Fibroblast of the aortic adventitia (primary cell): ENCODE measurements at places on chromosomes 4 and X.

DNA sequence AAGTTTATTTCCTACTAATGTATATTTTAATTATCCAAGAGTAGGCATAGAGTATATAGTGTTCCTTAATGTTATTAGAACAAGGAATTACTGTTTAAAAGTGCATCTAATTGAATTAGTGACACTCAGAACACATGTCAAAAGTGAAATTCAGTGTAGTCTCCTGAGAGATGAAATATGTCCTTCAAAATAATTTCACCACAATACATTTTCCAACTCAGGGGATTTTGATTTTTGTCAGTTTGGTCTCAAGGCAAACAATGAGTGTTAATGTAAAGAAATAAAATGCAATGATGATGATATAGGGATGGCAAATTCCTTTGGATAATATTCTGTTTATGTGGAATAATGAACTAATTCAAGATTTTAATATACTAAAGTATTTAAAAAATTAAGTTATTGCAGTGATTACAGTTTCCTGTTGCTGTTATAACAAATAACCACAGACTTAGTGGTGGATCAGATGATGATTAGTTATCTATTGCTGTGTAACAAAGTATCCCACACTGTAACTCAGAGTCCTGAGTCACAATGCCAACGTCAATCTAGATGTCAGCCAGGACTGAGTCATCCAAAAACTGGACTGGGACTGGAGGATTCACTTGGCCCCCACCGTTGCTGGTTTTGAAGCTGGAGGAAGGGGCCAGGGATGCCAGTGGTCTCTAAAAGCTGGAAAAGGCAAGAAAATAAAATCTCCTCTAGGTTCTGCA lies 148.0 kb upstream of the SLC7A11 start:
- peak; percentile 18 for DNase-seq

- no peak for DNase-seq
Measured at GRCh38 chr4:48813964-48814363, 16.9 kb upstream of the OCIAD1 start.

DNA sequence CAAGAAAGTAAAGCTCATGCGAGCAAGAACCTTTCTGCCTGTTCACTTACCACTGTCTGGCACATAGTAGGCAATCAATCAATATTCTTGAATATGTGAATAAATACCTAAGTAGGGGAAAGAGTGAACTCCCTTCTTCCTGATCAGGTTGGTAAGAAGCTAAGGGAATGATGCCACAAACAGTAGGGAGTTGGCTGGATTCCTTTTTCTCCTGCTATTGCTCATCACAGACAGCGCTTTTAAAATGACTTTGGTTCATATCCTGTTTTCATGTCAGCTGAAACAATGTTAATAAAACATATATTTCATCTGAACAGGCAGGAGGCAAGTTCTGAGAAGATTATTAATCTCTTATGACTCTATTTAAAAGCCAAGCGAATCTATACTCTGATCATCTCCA lies 99.2 kb downstream of the NSUN7 start:
- peak; percentile 23 for DNase-seq

DNA sequence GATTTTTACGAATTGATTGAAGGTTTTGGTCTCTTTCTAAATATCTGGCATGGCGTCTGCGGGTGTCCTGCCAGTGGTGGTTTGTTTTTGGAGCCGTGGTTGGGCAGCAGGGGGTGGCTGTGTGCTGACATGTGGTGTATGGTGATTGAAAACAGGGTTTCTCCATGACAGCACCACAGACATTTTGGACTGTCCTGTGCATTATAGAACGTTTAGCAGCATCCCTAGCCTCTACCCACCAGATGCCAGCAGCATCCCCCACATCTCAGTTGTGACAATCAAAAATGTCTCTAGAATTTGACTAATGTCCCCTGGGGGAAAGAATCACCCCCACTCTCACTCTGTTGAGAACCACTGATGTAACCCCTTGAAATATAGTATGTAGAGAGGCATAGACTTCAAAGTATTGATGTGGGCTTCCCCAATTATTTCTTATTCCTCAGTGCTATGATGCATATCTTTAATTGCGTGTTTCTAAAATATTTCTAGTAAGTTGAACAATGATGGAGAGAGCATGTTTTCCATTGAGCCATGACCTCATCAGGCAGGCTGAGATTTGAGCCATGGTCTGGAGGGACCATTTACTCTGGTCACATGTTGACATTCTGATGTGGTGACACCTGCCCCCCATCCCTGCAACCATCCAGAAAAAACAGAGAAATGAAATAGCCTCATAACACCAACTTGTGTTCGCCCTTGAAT lies 77.4 kb upstream of the MID1 start:
- DNase-seq = no peak

DNA sequence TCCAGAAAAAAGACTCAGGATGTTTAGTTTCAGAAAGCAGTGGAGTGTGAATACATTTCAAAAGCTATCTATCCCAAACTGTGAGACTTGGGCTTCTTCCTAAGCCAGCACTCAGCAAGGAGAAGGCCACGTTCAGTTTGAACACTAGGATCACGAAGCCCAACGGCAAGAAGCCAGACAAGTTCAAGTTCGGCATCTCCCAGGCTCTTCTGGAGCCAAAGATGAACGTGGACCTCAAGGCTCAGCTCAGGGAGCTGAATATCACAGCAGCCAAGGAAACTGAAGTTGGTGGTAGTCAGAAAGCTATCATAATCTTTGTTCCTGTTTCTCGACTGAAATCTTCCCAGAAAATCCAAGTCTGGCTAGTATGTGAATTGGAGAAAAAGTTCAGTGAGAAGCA lies 7.6 kb downstream of the PLAC1 start:
- DNase-seq = no peak

GRCh38 chr4:152106781-152107321 lies 346.0 kb upstream of the GATB start:
- no peak for DNase-seq

- peak; percentile 36 for DNase-seq
Measured at GRCh38 chrX:130654409-130654950, 248.5 kb downstream of the ENOX2 start.

- no peak for DNase-seq
Measured at GRCh38 chrX:42085836-42086235, 162.5 kb upstream of the CASK start.

DNA sequence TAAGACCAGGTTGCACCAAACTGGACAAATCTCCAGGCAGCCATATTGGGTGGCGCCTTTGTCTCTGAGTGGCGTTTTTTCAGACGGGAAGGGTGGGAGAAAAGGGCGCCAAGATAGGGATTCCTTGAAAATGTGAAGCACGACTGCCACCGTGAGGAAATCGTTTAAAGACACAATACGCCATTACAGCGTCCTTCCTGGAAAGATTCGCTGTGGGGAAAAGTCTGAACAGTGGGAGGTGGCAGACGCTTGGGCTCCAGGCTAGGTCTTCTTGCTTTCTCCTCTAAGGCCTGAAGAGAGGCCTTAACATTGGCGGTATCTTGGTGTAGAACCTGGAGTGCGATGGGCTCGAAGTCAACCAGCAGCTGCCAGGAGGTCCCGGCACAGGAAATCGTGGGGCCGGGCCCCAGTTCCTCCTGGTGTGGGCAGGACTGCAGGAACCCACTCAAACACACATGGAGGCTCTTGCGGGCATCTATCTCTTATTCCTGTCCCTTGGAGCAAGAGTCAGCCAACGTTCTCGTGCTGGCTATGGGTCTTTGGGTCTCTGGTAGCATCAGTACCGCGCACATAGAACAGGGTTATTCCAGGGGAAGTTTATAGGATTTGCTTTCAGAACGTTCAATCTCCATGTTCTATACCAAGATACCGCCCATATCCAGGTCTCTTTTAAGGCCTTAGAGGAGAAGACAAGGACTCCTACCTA lies 208.8 kb downstream of the OR13H1 start:
- DNase-seq = peak; percentile 96

GRCh38 chr4:123954220-123954619 lies 557.6 kb downstream of the SPRY1 start:
- no peak for DNase-seq

GRCh38 chrX:78329486-78329885 lies 2.1 kb upstream of the CYSLTR1 start:
- no peak for DNase-seq

- peak; percentile 95 for DNase-seq
Measured at GRCh38 chr4:140296335-140297220, 76.9 kb upstream of the SCOC start.

DNA sequence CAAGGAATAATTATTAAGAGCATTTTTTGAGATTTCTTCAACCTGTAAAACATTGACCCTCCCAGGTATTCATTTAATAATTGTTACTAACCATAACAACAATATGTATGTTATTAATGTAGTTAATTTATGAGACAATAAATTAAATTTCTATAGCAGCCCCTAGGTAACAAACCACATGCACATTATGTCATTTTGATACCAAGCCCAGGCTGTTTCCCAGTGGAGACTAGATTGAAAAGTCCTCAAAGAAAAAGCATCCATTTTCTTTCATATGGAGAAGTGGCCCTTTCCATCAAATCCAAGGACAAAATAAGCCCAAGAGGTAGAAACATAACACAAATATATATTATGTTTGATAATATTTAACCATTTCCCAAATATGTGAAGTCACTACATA lies 104.3 kb upstream of the GK2 start:
- no peak for DNase-seq

DNA sequence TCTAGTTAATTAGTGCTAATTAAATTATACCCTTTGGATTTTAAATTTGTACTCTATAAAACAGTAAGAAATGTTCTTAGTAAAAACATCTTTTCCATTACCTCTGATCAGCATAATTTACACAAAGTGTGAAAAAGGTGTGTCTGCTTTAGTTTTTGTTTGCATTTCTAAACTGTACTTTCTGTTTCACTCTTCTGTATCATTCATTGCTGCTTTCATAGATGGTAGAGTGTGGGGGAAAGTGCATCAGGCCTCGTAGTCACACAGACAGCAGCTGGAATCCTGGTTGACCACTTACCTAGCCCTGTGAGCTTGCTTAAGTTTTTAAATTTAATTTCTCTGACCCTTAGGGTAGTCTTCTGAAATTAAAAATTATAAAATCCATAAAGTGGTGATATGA lies 275.4 kb upstream of the PITX2 start:
- no peak for DNase-seq

- DNase-seq = no peak
Measured at GRCh38 chr4:172547724-172548123, 620.9 kb upstream of the GALNT7 start.

GRCh38 chrX:18016941-18017340 lies 155.8 kb upstream of the RAI2 start:
- no peak for DNase-seq

DNA sequence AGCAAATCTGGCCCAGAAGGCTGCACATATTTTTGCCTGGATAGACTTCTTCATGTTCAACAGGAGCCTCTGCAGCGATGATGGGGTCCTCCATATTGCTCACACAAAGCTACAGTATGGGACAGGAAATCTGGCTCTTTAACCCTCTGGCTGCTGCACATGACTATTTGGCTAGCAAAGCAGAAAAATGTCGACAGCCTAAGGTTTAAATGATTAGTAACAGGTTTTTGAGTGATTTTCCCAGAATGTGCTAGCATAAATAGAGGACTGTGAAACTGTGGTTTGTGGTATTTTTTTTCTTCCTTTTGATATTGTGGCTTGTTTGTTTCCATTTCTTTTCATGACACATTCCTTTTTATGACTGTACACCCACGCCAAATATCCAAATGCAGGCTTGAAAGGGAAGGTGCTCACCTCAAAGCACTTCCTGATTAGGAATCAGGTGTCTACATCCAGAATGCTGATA lies 120.2 kb upstream of the GK2 start:
- DNase-seq = no peak

DNA sequence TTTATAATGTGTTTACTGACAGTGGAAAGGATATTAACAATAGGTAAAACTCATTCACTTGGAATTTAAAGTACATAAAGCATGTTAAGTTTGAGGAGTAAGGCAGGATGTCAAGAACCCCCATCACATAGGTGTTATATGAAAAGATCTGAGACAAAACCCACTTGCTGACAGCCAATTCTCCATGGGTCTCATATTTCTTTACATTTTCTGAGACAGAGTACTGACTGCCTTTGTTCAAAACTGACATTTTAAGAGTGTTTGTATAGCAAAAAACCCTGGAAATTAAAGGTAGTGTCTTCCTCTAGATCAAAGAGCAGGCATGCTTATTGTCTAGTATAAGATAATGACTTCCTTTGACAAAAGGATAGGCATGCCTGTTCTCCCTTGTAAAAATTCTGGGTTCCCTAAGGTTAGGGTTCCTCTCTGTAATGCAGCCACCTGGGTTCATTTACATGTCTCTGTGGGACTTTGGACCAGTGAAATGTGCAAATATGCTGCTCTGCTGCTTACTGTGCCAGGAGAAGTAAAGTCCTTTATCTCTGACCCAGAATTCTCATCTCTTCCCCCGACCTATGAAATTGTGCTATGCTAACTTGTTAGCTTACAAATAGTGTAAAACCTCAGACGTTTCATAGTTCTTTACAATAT lies 123.6 kb downstream of the PCDH18 start:
- no peak for DNase-seq

DNA sequence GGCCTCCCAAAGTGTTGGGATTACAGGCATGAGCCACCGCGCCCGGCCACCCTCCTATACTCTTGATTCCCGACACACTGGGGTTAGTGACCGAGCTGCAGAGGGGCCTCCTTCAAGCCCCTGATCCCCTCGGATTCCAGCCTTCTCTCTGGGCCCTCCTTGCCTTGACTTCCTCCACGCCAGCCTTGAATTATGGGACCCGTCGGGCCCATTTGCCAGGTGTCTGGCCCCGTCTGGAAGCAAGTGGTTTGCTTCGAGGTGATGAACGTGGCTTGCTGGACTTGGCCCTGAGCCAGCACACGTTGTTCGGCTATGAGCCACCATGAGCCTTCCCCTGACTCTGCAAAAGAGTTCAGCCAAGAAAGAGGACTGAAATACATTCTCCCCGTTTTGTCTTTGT lies 37.4 kb upstream of the GRPEL1 start:
- DNase-seq = no peak

- DNase-seq = no peak
Measured at GRCh38 chr4:6148506-6149205, 51.7 kb downstream of the JAKMIP1 start.

- DNase-seq = no peak
Measured at GRCh38 chrX:16603822-16604221, 46.1 kb upstream of the S100G start.

DNA sequence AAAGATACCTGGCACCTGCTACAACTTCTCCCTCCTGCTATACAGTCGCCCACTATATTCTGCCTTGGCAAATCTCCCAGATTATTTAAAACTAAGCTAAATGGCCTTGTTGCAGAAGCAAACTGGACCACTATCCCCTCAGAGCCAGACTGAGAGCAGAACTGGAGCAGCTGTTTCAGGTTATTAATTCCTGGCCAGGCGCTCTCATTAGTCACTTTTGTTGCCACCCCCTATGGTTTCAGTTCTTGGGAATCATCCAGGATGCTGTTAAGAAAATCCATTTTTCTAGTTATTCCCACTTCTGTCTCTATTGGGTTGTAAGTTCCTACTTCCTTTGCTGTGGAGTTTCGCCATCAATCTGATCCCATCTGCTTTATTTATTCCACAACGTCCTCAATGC lies 30.1 kb downstream of the ADGRA3 start:
- peak; percentile 89 for DNase-seq

GRCh38 chr4:184102927-184103326 lies 114.7 kb downstream of the ENPP6 start:
- DNase-seq = no peak

- peak; percentile 47 for DNase-seq
Measured at GRCh38 chr4:169241464-169241863, 29.3 kb downstream of the SH3RF1 start.
